ENCODE measurements at places on chromosomes 1 and 21. TPM values are rescaled to one million over a fixed set of nuclear protein-coding genes. Genes with fewer than 3 reads are reported as not detected.

DNA sequence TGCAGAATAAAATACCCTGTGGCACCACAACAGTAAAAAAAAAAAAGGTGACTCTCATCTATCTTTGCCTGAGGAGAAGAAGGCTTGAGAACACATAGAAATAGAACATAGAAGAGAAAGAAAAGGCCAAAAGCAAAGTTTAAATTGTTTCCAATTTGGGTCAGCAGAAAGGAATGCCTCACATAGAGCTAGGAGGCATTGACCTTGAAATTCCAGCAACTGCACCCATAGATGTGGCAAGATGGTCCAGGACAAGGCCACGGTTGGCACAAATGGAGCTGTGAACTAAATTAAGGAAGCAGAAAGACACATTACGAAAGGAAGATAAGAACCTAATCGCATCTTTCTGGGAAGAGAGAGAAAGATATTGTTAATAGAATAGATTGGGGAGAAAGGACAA is 588.3 kb downstream of the LMO4 start:
- DNase-seq = no peak

- no peak for DNase-seq
Observed at GRCh38 chr21:26587736-26588201, 14.7 kb upstream of the CYYR1 start.

DNA sequence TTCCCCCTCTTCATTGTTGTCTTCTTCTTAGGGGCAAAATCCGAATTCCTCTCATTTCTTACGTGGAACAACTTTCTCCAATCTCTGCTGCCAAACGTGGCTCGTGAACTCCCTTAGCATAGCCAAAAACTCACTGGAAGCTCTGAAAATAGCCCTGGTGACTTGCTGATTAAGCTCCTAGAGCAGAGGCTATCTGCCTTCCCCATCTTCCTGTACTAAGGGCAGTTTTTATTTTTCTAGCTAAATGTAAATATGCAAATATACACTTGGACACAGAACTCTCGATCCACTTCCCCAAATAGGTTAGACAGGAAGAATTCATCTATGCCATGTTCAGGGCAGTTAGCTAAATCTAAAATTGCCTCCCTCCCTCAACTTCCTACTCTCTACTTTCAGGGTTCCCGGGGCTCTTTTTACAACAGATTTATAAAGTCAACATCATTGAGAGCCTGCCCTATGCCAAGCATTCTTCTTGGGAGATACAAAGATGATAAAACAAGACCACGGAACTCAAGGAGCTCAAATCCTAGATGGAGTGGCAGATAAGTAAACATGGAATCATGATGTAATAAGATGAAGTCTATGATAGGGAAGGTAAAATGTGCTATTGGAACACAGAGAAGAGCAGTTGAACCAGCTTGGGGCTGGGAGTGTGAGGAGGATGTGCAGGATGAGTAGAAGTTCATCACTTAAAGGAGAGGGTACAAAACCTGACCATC is 59.4 kb upstream of the FMOD start:
- DNase-seq = no peak

DNA sequence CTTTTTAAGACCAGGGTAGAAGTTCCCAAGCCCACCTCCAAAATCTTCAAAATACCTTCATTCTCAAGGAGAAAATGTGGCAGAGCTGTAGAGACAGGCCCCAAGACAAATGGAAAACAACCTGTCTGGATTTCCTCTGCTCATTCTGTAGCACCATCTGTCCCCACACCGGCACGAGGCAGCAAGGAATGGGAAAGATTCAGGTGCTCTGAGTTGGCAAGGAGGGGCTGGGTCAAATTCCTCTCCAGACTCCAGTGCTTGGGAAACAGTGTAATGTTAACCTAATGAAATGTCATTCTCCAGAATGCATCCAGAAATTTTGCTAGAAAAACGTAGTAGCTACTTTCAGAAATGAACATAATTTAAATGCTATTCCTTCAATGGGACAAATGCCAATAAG is 9.3 kb downstream of the PABPC4 start:
- DNase-seq = no peak

- DNase-seq = peak; percentile 84
Observed at GRCh38 chr1:183281553-183282091, 95.6 kb downstream of the LAMC2 start.

DNA sequence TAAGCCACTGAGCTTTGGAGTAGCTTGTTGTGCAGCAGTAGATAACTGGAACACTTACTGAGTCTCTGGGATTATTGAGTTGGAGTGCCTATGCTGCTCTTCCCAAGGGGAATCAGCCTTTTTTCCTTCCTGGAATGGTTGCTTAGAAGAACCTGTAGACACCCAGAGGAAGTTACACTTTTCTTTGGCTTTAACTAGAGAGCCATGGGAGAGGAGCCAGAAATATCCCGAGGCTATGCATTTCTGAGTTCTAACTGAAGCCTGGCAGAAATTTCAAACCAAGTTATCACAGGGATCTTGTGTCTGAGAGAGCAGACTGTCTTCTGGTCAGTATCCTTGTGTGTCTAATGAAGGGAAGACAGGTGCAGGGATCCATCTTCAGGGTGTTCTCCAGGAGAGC is 28.3 kb downstream of the LAMC1 start:
- DNase-seq = no peak

DNA sequence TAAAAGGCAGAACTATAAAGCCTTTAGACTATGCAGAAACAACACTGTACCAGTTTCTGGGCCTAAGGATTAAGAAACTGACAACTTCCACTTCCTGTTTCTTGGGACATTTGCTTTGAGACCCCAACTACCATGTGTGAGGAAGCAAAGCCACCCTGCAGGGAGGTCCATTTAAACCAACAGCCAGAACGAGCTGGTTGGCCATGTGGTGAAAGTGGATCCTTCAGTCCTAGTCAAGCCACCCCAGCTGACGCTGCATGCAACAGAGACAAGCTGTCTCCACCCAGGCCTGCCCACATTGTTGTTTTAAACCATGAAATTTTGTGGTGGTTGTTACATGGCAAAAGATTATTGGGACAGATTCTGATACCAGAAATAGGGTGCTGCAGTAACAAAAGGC is 31.8 kb upstream of the SLFNL1 start:
- no peak for DNase-seq

DNA sequence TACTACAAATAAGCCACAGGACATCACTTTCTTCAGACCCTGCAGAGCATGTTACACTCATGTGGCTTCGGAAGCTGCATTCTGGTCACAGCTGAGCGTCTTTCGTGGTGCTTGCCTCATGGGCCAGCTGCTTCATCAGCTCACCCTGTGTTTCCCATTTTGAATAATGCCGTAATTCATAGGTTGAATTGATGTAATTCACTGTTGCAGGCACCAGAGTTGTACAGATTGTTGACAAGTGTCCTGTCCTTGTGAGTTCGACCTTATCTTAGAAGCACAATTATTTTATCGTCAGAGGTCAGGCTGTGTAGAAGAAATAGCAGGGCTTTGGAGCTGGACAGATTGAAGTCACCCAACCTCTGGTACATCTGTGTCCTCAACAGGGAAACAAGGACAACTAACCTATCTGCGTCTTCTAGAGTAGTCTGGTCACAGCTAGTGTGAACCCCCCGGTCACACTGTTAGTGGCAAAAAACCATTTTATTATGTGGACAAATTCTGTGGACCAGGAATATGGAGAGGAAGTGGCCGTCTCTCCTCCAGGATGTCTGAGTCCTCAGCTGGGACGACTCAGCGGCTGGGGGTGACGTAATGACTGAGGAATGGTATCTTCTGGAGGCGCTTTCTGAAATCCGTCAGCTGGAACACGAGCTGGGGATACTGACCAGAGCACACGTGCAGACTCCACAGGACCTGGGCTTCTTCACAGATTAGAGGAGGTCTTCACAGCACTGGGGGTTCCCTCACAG is 17.8 kb downstream of the PKNOX1 start:
- peak; percentile 57 for DNase-seq

DNA sequence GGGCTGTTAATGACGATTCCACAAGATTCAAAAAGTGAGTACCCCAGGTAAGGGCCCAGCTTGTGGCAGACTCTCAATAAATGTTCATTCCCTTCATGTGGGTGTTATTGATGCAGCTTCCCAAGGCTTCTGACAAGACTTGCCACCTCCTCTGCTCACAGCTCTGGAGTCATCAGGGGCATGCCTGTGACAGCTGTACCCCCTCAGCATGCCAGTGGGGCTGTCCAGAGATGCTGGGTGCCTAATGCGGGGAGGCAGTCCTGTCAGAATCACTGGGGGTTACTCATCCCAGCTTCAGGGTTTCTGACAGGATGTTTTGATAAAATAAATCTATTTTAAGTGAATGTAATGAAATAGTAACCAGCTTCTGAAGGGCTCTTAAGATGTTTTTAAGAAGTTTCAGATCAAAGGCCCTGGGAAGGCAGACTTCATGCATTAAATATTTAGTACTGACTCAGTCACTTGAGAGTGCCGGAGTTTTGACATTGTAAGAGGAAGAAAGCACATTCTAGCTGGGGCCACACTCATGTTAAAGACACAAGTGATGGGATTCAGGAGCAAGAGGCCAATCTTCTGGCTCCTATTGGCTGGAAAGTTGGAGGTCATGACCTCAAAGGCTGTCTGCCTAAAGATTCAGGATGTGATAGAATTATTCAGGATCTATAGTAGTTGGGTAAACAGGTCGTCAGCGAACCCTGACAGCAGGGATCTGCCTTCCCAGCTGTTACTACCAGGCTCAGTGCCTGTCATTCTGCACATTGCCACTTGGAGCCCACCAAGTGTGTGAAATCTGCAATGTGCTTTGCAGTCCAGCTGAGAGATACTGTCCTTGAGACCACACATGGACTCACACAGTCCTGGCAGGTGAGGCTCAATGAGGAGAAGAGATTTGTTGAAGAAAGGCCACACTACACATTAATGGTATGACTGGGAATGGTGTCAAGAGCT is 239.6 kb upstream of the BEND5 start:
- DNase-seq = no peak

DNA sequence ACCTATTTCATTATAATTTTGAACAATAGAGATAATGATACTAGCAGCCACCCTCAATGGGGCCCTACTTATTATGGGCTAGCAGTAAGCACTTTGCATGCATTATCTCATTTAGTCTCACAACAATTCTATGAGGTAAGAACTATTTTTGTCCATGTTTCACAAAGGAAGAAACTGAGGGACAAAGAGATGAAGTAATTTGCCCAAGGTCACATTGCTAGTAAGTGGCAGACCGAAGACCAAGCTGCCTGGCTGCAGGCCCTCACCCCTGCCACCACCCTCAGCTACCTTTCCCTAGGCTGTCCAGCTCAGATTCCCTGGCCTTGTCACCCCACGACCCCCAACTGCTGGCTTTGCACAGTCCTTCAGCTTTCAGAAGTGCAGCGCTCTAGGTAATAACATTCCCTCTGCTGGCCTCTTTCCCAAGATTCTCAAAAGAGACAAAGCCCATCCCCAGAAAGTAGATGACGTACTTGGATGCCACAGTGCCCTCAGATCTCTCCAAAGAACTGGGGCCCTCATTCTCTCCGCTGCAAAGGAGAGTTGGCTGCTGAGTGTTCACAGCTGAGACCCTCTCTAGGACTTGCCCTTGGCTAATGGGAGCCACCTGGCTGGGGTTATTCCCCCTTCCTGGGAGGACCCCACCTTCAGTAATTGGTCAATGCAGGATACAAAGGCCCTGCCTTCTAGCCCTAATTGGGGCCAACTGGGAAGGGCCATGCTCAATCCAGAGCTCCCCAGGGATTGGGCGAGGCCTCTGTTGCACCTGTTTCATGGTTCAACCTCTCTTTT is 39.5 kb downstream of the IRF2BP2 start:
- DNase-seq = no peak

GRCh38 chr1:2104621-2105427 is 54.6 kb downstream of the PRKCZ start:
- DNase-seq = no peak

- DNase-seq = no peak
Observed at GRCh38 chr1:108886292-108886691, 9.5 kb downstream of the GPSM2 start.

- no peak for DNase-seq
Observed at GRCh38 chr21:36806103-36806502, 107.2 kb downstream of the SIM2 start.

- DNase-seq = no peak
Observed at GRCh38 chr21:43622796-43623195, 36.5 kb downstream of the HSF2BP start.

DNA sequence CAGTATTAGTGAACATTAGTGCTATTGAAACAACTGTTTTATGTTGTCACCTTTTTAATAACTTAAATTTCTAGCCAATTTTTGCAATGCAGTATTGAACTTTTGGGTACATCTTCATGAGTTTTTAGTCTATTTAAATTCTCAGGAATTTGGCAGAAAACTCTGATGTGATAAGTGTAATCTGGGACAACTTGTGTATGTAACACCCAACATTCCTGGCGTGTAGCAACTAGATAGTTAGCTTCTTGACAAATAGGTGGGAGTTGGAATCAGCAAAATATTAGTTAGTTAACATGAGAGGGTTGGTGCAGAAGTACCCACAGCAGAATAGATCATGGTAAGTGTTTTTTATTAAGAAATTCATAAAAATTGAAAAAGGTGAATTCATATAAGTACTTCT is 111.6 kb downstream of the ITSN1 start:
- no peak for DNase-seq

DNA sequence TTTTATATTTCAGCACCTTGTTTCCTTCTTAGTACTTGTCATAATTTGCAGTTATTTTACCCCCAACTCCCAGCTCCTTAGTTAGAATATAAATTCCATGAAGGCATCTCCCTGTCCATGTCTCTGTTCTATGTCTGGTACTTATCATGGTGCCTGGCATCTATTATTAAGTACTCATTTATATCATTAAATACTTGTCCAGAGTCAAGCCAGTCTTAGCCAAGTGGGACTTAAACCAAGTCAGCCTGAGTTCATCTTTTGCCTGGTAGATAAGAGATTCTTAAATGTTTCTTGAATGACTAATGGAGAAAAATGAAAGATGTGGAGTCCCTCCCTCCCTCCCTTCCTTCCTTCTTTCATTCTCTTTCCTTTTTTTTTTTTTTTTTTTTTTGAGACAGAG is 9.4 kb downstream of the SLC25A44 start:
- no peak for DNase-seq

- no peak for DNase-seq
Observed at GRCh38 chr1:57109247-57109646, 143.4 kb upstream of the C8B start.

IFI16 gene
- 180 TPM for total RNA-seq

PPM1J gene
- total RNA-seq = 2.2 TPM

TRIM58 gene
- 2.4 TPM for total RNA-seq

NBPF4 gene
- total RNA-seq = not detected

RGS7 gene
- total RNA-seq = 1.6 TPM

AGO3 gene
- total RNA-seq = 10.2 TPM
